Stimulated activated CD4-positive, alpha-beta T cell treated with anti-CD3 and anti-CD28 coated beads, Interleukin-4, amount 100 ng/mL, for 4 hours (primary cell): ENCODE measurements at places on chromosomes 7 and 10.
A peak's percentile ranks its signal among the peaks of the same experiment; 100 is the strongest.

GRCh38 chr7:101108330-101108857, 18.5 kb upstream of the SERPINE1 start:
- no peak for DNase-seq

- DNase-seq, result peak; percentile 42
These were observed 56.7 kb downstream of the JCAD start for GRCh38 chr10:30002426-30003266.

DNA sequence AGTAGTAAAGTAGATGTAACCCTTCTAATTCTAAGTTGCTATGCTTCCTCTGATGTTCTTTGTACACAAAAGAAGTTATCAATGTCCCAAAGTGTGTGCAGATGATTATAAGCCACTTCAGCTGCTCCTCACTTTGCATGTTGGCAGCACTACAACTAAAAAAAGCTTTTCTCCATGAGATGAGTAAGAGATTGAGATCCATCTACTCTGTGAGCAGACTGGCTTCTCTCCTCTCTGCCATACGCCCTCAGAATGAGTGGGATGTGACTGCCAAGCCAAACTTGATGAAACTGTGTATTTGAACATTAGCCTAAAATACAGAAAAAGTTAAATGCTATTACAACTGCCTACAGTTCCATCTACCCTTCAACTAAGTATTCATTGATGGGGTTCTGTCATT, 102.9 kb upstream of the ETV1 start:
- no peak for DNase-seq

GRCh38 chr7:103142494-103142893, 6.4 kb downstream of the NAPEPLD start:
- DNase-seq, result no peak

GRCh38 chr10:44978570-44979280, at the start of gene DEPP1:
Gene DEPP1, minus strand, starts transcription at chr10:44978809. Its CDS starts 779 bp downstream, at chr10:44978030.
- DNase-seq, result no peak

- DNase-seq, result no peak
These were observed 318.4 kb upstream of the KAT6B start for GRCh38 chr10:74507951-74508350.

DNA sequence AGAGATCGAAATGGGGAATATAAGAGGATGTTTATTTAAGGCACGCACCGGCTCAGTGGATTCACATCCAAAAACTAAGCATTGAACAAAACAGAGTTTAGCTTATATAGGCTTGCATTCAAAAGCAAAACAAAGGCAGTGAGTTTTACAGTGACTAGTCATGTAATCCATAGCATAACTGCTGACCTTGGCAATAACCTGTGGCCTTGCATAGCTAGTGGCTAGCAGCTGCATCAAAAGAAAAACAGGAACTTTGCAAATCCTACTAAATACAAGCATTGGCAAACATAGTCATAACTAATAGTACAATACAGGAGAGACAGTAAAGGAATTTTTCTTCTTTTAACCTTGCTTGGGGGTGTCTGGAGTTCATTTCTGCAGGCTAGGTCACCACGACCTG, 9.7 kb upstream of the ZNF485 start:
- no peak for DNase-seq

DNA sequence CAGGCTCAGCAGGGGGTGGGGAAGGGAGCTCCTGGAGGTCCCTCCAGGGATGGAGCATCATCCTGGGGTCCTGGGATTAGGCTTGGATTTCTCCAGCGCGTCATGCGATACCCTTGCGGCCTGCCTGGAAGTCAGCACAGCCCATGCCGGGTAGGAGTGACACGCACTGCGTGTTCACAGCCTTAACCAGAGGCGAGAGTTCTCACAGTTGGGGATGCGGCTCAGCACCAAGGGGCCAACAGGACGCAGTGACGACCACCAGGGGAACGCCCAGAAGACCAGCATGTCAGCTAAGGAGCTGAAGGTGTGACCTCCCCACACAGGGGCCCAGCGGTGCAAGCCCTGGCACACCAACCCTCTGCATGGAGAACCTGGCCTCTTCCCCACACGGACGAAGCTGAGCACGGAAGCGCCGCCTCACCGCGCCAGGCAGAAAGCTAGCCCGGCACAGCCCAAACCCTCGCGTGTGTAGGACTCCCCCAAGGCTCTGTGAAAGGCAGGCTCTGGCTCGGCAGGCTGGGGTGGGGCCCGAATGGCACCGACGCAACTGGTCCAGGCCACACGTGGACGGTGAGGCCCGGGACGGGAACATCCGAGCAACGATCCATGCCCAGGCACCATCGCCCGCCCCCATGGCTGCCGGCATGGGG, 198.6 kb downstream of the ELFN1 start:
- no peak for DNase-seq

- no peak for DNase-seq
These were observed 5.4 kb upstream of the HSPB1 start for GRCh38 chr7:76296743-76297740.

- no peak for DNase-seq
These were observed 27.6 kb downstream of the CFAP46 start for GRCh38 chr10:132914732-132915131.

- DNase-seq, result no peak
These were observed 52.1 kb downstream of the SUFU start for GRCh38 chr10:102555781-102556328.

DNA sequence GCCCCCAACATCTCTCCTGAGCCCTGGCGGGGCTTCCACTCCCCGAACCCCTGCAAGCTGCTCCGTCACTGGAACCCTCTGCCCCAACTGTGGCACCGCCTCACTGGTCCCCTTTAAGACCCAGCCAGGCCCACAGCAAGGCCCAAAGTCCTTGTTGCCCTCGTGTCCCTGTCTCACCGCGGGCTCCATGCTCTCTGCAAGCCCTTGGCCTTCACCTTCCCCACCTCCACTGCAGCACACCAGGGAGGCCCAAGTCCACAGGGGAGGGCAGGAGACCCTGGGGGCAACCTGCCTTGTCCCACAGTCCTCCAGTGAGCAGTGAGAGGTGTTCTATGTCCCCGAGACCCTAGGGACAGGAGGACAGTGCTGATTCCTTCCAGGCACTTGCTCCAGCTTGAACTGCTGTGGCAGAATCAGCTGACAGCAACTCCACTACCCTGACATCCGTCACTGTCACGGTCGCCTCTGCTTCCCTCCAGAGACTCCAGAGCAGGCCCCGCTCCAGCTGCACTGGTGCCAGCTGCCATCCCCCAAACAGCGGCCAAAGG, 105.3 kb downstream of the CYTH3 start:
- DNase-seq, result no peak

DNA sequence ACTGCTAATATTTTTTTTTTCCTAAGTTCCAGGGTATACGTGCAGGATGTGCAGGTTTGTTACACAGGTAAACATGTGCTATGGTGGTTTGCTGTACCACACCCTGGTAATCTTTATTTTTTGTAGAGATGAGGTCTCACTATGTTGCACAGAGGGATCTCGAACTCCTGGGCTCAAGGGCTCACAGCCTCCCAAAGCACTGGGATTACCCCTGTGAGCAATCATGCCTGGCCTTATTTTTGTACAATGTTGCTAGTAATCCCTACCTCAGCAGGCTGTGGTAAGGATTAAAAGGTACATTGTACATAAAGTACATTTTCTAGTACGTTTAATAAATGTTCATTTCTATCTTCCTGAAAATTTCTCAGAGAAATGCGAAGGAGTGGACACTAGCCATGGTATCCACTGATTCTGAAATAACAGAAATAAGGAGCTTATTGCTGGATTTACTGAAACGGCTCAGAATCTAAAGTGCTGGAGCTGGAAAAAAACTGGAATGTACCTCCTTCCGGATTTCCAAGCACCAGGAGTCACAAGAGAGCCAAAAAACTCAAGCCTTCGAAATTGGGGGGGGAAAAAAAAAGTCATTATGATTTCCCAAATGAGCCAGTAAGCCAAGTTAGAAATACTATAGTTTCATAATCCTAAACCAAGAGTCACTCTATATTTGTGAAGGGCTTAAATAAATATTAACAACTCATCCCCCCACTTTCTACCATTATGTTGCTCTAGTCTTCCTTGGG, 69.6 kb downstream of the NT5C2 start:
- DNase-seq, result no peak
